NCI-H1417 (cell line): ENCODE measurements at places on chromosomes 7 and 10.

DNA sequence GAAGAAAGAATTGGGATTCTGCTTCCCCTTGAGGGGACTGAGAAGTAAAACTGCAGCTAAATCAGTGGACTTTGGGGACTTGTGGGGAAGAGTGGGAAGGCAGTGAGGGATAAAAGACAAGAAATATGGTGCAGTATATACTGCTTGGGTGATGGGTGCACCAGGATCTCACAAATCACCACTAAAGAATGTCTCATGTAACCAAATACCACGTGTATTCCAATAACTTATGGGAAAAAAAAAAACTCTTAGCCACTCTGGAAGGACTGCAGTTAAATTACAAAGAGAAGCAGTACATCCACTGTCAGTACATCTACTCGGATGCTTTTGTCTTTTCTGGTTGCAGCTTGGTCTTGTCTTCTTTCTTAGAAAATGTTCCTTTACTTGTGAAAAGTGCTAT, 27.4 kb upstream of the GOT1 start:
- DNase-seq = no peak

DNA sequence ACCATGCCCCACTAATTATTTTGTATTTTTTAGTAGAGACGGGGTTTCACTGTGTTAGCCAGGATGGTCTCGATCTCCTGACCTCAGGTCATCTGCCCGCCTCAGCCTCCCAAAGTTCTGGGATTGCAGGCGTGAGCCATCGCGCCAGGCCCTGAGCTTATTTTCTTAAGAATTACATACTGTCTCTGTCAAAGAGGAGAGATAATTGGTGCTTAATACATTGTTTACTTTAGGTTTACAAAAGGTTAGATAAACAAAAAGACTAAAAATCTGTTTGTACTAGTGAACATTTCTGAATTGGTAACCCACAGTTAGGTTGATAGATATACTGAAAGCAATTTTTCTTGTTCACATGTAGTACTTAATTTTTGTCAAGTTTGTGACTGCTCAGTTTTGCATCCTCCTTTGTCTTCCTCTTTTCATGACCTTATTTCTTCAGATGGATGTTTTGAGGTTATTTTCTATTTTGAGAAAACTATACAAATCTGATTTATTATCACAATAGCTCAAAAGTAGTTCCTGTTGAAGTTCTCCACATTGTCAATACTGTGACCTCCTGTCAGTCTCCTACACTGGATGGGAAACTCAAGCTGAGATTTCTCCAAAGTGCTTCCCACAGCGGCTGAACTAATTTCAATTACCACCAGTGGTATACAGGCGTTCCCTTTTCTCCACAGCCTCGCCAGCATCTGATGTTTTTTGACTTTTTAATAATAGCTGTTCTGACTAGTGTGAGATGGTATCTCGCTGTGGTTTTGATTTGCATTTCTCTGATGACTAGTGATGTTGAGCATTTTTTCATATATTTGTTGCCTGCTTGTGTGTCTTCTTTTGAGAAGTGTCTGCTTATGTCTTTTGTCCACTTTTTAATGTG, 22.5 kb downstream of the HHEX start:
- DNase-seq = peak; percentile 18

DNA sequence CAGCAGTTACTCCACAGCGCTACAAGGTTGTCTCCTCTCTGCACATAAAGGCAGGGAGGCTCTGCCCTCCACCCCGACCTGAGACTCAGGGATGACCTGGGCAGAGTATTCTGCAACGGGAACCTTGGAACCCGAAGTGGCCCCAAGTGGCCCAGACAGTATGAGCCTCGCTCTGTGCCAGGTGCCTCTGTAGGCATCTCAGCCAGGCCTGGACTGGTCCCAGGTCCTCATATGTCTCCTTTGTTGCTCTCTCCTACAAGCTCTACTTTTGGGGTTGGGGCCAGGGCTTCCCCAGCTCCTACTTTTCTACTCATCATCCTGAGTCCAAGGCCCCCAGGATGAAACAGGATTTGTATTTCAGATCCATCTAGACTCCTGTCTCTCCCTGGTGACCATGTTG, 241.5 kb upstream of the PRSS1 start:
- DNase-seq = no peak

DNA sequence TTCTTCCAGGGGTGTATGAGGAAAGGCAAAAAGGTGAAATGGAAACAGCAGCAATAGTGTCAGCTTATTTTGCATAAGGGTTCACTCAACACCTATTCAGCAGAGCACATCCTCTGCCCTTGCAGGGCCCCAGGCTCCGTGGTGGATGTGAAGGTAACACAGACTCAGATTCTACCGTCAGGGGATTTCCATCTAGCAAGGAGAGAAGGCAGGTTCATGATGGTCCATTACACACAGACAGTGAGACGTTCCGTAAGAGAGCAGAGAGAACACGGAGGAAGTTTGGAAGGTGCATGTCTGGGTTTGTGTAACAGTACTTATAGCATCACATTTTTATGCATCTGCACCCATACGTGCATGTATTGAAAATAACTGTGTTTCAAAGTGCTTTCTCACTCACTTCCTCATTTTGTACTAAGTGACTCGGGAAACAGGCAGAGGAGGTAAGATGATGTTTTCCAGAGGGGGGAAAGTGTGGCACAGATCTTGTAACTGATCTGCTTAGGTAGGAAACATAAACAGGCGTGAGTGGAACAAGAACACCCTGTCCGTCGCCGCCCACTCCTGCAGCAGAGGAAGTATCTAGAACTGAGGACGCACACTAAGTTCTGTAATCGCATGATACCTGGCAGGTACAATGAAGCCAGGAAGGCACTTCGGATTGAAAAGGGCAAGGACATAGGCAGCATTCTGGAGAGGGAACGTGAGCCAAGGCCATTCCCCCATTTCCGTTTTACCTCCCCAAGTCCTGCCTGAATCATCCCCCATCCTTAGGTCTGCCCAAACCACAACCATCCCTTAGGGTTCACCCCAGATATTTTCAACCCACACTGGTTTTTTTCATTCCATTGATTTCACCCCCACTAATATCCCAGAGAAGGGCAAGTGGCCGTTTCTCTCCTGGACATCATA, 1.0 kb upstream of the ENO4 start:
- DNase-seq = peak; percentile 54

DNA sequence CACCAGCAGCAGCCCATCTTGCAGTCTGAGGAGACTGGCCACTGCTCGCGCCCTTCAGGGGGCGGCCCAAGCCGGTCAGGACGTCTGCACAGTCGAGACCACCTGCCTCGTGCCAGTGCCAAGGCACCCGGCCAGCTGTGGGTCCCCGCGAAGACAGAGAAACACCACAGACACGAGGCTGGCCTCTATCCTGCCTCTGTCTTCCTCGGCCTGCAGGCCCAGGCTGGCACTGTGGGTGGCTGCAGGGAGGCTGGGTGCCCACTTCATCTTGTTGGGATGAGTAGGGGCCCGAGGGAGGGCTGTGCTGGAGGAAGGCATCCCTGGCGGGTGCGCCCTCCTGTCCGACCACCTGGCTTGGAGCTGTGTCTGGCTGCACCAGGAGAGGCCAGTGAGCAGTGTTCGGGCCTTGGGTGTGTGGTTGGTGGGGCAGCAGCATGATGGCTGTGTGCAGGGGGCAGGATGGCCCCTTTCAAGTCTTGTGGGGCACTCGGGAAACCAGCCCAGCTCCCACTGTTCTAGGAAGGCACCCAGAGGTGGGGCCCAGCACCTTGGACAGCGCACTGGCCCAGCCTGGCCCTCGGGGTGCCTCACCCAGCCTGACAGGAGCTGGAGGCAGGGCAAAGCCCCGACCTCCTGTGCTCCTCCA, 7.3 kb downstream of the DPYSL4 start:
- DNase-seq = no peak

DNA sequence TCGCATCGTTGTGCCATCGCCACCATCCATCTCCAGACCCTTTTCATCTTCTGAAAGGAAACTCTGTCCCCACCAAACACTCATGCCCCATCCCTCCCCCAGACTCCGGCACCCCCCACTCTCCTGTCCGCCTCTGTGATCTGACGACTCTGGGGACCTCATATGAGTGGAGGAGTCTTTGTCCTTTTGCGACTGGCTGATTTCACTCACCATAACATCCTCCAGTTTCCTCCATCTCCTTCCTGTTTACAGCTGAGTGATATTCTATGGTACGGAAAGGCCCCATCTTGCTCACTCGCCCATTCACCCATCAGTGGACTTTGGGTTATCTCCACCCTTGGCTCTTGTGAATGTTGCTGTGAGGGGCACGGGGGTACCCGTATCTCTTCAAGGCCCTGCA, 11.8 kb upstream of the INSIG1 start:
- no peak for DNase-seq

DNA sequence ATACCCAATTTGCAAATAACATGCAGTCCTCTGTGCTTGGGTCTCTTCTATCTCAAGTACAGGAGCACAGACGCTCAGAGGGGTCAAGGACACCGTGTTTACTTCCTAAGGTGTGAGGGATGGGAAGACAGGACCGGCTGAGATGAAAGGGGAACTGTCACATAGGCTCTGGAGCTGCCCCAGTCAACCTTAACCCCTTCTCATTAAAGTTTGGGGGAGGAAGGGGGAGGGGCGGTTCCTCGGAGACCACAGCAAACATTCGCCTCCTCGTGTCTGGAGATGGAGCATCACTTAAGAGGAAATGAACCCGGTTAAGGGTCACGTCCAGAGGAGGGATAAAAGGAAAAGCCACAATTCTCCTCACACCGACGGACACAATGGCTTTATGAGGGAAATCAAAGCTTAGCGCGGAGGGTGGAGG, 1.1 kb downstream of the SH3PXD2A start:
- no peak for DNase-seq

- no peak for DNase-seq
Measured at GRCh38 chr10:104520653-104521052, 120.4 kb upstream of the SORCS3 start.

- no peak for DNase-seq
Measured at GRCh38 chr10:3208481-3209406, 36.2 kb upstream of the PITRM1 start.

DNA sequence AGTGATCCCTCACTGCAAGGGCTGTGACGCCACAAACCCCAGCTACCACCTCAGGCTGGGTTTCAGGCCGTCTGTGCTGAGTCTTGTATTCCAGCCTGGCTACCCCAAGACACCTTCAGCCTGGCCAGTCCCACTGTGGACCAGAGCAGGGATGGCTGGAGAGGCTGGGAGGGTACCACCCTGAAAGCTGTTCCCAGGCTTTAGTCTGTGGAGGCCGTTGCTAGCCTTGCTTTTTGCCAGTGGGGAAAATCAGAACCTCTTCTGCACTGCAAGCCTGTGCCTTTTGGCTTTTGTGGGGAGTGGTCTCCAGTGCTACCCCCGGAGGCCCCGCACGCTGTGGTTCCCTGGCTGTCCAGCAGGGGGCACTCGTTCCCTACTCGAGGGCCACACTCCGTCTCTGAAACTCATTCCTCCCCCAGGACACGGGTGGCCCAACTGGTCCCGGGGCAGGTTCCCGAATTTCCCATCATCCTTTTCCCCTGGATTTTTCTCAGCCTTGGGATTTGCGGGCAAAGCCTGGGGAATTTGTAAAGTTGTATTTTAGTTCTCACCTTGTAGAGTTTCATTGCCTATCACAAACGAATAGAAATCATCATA, 128.4 kb upstream of the BTBD16 start:
- no peak for DNase-seq

DNA sequence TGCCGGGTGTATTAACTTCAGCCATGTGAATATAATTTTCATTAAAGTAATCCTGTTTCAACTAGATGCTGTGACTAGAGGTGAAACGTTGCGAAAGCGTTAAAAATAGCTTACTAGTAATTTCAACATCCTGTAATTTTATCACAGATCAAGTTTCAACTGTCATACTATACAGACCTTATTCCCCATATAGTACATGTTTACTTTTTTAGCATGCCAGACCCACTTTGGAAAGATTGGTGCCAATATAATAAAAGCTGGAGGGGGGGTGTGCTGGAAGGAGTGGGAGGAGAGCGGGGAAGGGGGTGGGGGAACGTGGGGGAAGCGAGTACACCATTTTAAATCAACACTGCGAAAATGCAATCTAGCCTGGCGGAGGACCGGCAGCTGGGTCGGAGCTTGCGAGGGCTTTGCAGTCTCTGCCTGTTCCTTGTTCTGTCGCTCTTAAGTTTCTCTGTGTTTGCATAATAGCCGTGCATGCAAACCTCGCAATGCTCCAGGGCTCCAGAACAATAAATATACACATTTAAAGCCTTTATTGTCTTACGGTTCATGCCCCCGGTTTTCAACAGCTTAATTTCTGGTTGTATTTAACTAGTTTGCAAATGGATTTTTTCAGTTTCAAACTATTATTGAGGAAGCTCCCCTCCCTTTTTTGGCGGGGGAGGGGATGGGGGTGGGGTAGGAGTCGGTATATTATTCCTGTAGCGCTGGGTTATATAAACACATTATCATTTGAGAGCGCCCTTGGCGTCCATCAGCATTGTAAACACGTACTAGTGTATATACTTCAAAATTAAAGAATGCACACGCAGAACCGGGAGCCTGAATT, 1.3 kb upstream of the ARID5B start:
- DNase-seq = peak; percentile 52

GRCh38 chr10:102603946-102604345, 40.3 kb upstream of the TRIM8 start:
- DNase-seq = no peak

DNA sequence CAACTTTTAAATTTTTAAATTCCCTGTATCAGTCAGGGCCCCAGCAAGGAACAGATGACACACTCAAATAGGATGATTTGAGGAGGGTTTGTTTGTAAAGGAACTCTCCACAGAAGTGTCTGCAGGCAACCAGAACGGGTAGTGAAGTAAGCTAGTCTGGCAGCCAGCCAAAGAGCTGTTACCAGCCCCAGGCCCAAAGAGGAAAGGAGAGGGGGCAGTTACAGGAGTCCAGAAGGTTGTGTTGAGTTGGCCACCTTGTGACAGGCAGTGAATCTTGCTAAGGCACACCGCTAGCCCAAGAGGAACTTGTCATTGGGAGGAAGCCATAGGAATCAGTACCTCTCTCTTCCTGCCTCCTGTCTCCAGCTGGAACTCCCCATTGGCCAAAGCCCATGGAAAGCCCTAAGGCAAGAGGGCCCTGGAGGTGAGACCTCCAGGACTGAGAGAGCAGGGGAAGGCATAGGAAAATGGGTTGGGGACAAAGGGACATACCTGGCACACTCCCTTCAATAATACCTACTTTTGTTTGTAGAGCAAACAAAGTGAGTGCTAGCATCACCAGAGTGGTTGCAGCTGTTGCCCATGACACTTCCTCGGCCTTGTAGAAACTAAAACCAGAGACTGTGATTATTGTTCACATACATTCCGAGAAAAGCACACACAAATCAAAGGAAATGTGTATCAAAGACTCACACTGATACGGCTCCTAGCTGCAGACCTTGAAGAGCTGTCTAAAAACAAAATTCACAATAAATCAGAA, 25.4 kb upstream of the GATAD1 start:
- peak; percentile 78 for DNase-seq

- no peak for DNase-seq
Measured at GRCh38 chr7:42478717-42479116, 241.7 kb upstream of the GLI3 start.

DNA sequence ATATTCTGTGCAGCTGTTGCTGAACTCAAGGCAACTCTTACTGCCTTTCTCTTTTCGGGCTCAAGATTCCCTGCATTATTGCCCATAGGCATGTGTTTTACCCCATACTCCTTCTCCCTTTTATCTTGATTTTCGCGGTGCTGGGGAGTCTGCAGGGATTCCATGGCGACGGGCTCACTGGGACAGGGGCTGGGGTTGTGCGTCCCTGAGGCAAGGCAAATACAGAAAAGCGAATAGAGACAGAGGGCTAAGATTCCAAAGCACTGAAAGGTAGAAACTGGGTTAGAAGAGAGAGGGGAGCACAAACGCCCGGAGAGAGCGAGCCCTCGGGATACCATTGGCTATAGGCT, 519 bp upstream of the RPP38 start:
- no peak for DNase-seq

- no peak for DNase-seq
Measured at GRCh38 chr10:63712717-63713115, 191.5 kb downstream of the REEP3 start.
